Fibroblast of lung (primary cell): ENCODE measurements at places on chromosomes 6 and 20. TPM values are rescaled to one million over a fixed set of nuclear protein-coding genes. Genes with fewer than 3 reads are reported as not detected.
A peak's percentile ranks its signal among the peaks of the same experiment; 100 is the strongest.

GRCh38 chr6:11459079-11459610 lies 78.4 kb upstream of the TMEM170B start:
- DNase-seq, result no peak

GRCh38 chr6:135012764-135013163 lies 41.9 kb downstream of the HBS1L start:
- DNase-seq, result peak; percentile 49

- no peak for DNase-seq
Measured at GRCh38 chr6:125773387-125774341, 17.1 kb upstream of the NCOA7 start.

GRCh38 chr6:146855889-146856288 lies 257.1 kb downstream of the ADGB start:
- no peak for DNase-seq

GRCh38 chr20:47432834-47433210 lies 68.9 kb upstream of the NCOA3 start:
- no peak for DNase-seq

GRCh38 chr6:89244241-89244985 lies 27.3 kb upstream of the GABRR1 start:
- no peak for DNase-seq

DNA sequence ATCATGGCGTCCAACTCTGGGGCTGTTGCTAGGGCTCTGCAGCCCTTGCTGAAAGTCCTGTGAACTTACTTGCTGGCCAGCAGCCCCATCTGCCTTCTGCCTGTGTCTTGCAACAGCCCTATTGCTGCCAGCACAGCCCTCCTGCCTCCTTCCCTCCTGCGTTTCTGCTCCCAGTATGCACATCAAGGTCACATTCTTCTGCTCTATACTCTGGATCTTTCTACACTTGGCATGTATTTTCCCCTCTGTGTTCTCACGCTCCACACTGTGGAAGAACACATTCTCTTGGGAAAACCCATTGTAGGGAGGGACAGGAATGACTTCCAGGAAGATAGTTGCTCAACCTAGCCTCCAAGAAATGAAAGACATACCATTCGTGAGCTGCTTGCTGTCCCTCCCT lies 80.9 kb upstream of the PHACTR2 start:
- peak; percentile 12 for DNase-seq

GRCh38 chr6:132213732-132214131 lies 187.5 kb downstream of the MOXD1 start:
- DNase-seq, result no peak

GRCh38 chr20:20448881-20449280 lies 81.0 kb downstream of the INSM1 start:
- no peak for DNase-seq

DNA sequence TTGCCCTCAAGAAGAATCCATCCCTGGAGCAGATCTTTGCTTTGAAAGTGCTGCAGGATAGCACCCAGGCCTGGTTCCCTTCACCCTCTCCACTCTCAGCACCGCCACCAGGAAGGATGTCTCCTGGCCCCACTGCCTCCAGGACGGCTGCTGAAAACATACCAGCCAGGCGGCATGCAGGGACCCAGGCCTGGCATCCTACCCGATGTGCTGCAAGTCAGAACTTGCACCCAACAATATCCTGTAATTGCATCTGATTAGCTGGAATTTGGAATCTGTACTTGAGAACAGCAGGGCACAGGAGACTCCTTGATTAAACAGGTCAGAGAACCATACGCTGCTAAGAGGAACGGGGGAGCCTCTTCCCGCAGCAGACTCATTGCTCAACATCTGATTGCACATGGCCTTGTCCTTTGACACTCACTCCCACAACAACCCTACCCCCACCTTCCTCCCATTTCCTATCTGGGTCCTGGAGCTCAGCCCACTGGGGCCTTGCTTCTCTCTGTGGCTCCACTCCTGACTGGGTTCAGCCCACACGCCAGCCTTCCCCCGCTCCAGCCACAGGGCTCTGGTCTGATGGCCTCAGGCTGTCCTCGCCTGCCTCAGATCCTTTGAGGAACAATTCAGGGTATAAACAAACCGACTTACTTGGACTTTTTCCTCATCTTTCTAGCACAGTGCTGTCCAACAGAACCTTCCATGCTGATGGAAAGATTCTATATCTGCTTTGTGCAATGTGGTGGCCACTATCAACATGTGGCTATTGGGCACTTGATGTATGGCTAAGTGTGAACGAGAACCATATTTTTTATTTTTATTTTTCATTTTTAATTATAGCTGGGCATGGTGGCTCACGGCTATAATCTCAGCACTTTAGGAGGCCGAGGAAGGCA lies 78.0 kb downstream of the FGD2 start:
- peak; percentile 59 for DNase-seq

DNA sequence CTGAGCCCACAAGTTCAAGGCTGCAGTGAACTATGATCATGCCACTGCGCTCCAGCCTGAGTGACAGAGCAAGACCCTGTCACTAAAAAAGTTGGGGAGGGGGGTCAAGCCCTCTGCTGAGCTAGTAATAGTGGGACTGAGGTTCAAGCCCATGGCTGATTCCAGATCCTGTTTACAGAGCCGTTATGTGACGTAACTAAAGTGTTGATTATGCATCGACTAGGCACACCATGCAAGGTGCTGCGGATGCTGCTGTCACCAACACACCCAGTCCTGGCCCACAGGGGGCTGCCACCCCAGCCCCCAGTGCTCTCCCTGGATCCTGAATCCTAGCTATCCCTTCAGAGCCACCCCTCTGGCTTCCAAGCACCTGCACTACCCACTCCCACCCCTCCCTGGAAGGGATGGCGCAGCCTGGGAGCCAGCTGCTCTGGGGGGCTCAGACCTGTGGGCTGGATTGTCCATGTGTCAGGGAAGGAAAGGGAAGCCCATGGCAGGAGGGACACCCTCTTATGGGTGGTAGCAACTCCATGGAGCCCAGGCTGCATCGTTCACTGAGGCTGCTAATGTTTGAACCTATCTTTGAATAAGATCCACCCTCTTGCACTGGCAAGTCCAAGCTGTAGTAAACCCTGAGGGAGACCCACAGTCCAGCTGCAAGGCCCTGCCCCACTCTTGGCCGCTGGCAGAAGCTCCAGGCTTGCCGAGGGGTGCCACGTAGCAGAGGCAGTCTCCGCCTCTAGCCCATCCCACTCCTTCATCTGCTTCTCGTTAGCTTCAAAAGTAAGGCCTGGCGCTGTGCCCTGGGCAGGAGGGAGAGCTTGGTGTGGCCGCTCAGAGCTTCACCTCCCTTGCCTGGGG lies 95.0 kb downstream of the SNX5 start:
- peak; percentile 95 for DNase-seq

- DNase-seq, result no peak
Measured at GRCh38 chr6:36718560-36718959, 20.9 kb downstream of the RAB44 start.

DNA sequence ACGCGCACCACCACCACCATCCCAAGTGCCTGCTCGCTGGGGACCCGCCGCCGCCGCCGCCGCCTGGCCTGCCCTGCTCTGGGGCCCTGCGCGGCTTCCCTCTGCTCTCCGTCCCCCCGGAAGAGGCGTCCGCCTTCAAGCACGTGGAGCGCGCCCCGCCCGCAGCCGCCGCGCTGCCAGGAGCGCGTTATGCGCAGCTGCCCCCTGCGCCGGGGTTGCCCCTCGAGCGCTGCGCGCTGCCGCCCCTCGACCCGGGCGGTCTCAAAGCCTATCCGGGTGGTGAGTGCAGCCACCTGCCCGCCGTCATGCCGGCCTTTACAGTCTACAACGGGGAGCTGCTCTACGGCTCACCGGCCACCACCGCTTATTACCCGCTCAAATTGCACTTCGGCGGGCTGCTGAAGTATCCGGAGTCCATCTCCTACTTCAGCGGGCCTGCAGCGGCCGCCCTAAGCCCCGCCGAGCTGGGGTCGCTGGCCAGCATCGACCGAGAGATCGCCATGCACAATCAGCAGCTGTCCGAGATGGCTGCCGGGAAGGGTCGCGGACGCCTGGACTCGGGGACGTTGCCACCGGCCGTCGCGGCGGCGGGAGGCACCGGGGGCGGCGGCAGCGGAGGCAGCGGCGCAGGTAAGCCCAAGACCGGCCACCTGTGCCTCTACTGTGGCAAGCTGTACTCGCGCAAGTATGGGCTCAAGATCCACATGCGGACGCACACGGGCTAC lies 7.2 kb downstream of the PRDM13 start:
- no peak for DNase-seq

DNA sequence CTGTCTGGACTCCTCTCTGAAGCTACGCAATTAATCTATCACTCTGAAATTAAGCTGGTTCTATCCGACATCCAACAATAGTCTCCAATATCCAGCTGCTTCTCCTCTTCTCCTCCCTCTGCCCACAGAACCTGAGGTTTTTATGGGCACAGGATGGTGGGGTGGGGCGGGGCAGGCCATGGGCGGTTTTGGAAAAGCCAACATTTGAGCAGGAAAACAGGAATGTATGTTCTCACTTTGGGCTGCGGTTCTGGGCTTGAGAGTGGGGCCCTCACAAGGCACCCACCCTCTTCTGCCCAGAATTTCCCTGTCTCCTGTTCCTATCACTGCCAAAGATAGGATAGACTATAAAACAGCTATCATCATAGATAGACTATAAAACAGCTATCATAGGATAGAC lies 1144.2 kb downstream of the EPHA7 start:
- no peak for DNase-seq

- peak; percentile 59 for DNase-seq
Measured at GRCh38 chr6:37456126-37456525, 23.1 kb downstream of the CMTR1 start.

DNA sequence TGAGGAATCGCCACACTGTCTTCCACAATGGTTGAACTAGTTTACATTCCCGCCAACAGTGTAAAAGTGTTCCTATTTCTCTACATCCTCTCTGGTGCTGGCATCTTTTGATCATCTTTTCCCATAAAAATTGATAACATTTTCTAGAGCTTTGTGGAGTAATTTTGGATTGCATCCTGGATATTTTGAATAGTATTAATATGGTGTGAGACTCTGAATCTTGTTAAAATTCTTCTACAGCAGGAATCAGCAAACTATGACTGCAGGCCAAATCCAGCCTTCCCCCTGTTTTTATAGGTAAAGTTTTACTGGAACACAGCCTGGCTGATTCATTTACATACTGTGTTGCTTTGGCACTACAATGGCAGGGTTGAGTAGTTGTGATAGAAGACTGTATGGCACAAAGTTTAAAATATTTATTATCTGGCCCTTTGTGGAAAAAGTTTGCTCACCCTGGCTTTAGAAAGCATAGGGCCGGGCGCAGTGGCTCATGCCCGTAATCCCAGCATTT lies 15.0 kb upstream of the RNF8 start:
- no peak for DNase-seq

DNA sequence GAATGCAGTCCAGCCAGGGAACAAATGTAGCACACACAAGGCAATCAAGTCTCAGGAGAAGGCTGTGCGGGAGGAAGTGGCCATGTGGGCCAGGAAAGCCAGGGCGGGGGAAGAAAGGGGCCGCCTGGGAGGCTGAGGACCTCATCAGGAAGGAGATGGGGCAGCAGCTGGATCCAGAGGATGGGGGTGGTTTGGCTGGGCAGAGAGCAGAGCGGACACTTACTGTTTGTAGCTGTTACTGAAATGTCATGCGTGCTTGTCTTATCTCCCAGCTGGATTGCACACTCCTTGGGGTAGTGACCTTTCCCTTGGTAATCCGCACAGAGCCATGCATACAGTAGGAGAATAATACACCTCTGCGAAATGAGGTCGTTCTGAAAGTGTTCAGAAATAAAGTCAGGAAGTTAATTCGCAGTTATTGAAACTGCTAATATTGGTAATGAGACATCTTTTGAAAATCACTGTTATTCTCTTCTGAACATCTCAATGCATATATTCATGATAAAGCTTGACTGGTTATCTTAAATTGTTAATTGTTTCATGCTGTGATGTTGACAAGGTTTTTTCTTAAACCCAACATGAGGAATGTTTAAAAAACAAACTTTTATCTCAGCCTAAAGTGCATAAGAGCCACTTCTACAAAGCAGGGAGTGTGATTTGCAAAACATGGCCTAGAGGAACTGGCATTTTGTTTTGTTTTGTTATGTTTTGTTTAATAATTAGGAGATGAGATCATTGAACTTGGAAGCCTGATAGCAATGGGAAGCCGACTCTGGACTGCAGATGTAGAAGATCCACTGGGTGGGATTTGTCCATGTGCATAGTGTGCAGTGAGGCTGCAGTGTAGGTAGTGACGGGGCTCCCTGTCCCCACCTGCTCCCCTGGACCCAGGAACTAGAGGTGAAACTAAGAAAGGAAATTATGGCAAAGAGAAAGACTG lies 18.0 kb upstream of the MAP3K4 start:
- DNase-seq, result peak; percentile 80

- no peak for DNase-seq
Measured at GRCh38 chr6:4760773-4761172, 15.4 kb upstream of the CDYL start.

- no peak for DNase-seq
Measured at GRCh38 chr6:15044948-15045347, 200.9 kb upstream of the JARID2 start.

DNA sequence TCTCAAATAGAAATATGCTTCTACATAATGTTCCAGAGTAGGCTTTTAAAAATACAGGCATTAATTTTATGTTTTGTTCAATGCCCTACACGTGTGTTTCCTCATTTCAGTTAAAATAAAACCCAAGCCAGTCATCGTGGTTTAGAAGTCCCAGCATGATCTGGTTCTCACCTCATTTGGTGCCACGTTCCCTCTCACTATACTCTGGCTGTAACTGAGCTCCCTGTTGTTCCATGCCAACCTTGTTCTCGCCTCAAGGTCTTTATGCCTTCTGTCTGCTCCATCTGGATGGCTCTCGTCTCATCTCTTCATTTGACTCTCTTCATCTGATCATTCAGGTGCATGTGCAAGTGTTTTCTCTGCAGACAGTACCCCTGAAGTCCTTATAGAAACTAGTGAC lies 32.6 kb downstream of the HDGFL1 start:
- DNase-seq, result no peak

DNA sequence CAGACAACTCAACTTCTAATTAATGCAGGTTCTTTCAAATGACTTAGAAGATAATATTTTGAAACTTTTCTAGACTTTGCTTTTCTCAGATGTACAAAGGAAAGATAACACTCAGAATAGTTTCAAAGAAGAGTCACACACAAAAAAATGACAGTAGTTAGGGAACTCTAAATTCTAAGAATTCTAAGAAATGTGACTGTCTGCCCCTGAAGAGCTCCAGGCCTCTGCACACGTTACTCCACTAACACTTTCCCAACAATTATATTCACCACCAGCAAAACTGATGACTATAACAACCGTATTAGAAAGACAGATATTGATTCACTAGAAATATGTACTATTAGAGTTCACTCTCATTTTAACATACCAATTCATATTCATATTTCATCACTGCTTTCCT lies 133.3 kb upstream of the SMLR1 start:
- no peak for DNase-seq

GRCh38 chr20:34110745-34111641 lies 1.1 kb downstream of the EIF2S2 start:
- peak; percentile 74 for DNase-seq

FAM217A gene
- total RNA-seq, result not detected in 2 replicates

SLC17A3 gene
- not detected in 2 replicates for total RNA-seq

ADGRB3 gene
- total RNA-seq, result 0.33 and 0.77 TPM in 2 replicates

TSBP1 gene
- under 0.01 TPM in 1 of 2 replicates, not detected in the other for total RNA-seq

PKIB gene
- total RNA-seq, result 0.51 and 1.3 TPM in 2 replicates

KCNK16 gene
- not detected in 2 replicates for total RNA-seq

SPDEF gene
- under 0.01 TPM in 2 replicates for total RNA-seq

DEFB127 gene
- total RNA-seq, result not detected in 2 replicates

SYCP2 gene
- total RNA-seq, result 0.51 and 1.2 TPM in 2 replicates

DDO gene
- 8.7 and 12.2 TPM in 2 replicates for total RNA-seq

ELOVL5 gene
- 61.6 and 67.7 TPM in 2 replicates for total RNA-seq
